ENCODE measurements at places on chromosomes 2 and 18.

- DNase-seq: no peak
These were observed 345.5 kb upstream of the NT5C1B start for GRCh38 chr2:18934886-18935285.

- DNase-seq: no peak
These were observed 156.2 kb upstream of the DSEL start for GRCh38 chr18:67672716-67673115.

DNA sequence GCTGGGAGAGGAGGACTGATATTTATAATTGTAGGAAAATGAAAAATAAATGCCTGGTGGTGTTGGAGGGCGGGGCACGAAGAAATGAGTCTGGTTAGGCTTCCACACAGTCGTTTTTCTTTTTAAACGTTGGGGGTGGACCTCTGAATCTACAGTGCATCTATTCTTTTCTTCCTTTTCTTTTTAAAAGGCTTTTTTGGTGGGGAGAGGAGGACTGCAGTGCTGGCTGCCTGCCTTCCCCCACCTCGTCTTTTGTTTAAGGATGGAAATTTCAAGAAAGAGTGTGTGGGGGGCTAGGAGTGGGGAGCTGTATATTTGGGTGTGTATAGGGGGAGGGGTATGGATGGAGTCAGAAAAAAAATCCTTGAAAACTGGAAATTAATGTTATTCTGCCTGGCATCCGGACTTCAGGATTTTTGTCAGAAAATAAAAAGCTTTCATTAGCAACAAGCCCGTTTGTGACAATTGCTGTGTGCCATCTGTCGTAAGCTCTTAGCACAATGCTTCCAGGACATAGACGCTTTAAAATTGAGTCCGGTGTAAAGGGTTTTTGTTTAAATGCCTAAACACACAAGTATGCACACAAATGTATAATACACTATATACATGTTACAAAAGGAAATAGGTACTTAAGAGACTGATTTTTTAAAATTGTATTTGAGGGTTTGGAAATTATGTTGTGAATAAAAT, 1.1 kb downstream of the MAP2 start:
- DNase-seq: no peak

GRCh38 chr2:102892698-102893310, 131.0 kb downstream of the TMEM182 start:
- DNase-seq: no peak

- no peak for DNase-seq
These were observed 26.2 kb downstream of the CYP27C1 start for GRCh38 chr2:127193967-127194280.

- no peak for DNase-seq
These were observed 64.4 kb upstream of the NOSTRIN start for GRCh38 chr2:168738062-168738461.
